Adrenal gland (tissue), 19 donors: ENCODE measurements at places on chromosomes 13 and 19.

DNA sequence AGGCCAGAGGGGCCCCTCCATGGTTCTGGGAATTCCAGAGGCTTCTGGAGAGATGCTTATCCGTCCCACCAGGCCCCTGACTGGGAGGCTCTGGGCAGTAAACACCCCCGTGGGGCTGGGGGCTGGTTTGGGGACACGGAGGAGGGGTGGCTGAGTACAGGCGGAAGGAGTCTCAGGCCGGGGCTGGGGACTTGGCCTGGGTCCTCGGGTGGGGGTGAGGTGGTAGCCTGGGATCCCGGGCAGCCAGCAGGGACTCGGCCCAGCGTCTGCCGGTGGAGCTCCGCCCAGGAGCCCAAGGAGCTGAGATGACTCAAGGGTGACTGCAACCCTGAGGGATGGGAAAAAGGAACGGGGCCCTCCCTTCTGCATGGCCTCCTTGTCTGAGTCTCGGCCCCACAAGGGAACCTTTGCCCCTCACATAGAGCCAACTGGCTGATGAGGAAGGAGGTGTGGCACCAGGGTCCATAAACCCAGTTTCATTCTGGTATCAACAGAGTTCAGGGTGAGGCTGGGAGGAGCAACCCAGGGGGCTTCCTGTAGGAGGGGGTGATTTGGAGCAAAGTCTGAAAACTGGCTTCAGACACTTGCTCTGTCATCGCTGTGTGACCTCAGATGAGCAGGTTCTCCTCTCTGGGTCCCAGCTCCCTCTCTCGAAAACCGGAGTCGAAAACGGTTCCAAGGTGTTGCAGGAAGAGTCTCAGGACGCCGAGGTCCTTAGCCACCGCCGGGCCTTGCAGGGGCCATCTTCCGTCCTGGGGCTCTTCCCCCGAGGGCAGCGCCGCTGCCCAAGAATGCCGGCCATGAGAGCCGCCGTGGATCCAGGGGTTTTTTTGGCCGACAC lies 809 bp downstream of the MISP start:
- DNase-seq: no peak

- no peak for DNase-seq
These were observed 1078.6 kb downstream of the UQCRFS1 start for GRCh38 chr19:28134311-28134710.

DNA sequence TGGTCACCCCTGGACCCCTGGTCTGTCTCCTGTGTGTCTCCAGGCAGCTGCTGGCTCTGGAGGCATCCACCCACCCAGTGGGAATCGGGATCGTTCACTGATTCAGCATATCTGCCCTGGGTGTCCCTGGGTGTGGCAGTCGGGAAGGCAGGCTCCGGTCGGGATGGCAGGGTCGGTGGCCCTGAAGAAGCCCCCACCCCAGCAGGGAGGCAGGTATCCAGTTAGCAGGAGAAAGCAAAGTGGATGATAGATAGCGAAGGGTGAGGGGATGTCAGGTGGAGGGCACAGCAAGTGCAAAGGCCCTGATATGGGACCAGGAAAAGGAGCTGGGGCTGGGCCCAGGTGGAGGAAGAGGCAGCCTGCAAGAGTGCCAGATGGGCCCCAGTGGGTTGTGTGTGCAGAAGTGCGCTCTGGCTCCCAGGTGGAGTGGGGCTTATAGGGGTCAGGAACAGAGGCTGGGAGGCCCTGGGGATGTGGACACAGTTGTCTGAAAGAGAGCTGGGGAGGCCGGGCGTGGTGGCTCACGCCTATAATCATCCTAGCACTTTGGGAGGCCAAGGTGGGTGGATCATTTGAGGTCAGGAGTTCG lies 2.3 kb downstream of the SSBP4 start:
- DNase-seq: no peak

DNA sequence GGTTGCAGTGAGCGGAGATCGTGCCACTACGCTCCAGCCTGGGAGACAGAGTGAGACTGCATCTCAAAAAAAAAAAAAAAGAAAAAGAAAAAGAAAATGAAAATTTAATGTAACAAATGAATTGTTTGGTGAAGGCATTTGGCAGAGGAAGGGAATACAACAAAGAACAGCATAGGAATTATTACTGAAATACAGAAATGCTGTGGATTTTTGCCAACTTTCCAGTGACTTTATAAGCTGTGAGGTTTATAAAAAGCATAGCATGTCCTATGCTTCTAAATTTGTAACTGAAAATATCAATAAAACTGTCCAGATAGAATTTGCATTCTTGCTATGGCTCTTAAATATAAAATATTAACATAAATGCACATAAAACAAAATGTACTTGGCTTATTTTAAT lies 112.9 kb upstream of the IRS2 start:
- no peak for DNase-seq

- no peak for DNase-seq
These were observed 939 bp upstream of the RANBP3 start for GRCh38 chr19:5978606-5979552.

DNA sequence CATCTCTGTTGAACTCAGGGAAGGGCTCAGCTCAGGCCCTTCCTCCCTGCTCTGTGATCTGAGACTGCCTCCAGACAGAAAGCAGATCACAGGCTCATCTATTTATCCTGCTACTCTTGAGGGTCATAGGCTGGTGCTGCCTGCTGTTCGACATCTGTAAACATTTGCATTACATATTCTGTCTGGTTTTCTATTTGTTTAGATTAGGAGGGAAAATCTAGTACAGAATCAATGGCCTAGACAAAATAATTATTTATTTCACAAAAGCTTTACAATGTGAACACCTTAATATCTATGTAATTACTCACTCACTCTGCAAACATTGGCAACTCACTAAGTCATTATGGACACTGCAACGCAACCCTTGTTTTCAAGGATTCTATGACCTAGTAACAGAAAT lies 43.0 kb downstream of the CEP89 start:
- no peak for DNase-seq

GRCh38 chr19:53947624-53948023 lies 15.1 kb upstream of the CACNG8 start:
- DNase-seq: no peak
